ENCODE measurements at places on chromosomes 5 and 9.

DNA sequence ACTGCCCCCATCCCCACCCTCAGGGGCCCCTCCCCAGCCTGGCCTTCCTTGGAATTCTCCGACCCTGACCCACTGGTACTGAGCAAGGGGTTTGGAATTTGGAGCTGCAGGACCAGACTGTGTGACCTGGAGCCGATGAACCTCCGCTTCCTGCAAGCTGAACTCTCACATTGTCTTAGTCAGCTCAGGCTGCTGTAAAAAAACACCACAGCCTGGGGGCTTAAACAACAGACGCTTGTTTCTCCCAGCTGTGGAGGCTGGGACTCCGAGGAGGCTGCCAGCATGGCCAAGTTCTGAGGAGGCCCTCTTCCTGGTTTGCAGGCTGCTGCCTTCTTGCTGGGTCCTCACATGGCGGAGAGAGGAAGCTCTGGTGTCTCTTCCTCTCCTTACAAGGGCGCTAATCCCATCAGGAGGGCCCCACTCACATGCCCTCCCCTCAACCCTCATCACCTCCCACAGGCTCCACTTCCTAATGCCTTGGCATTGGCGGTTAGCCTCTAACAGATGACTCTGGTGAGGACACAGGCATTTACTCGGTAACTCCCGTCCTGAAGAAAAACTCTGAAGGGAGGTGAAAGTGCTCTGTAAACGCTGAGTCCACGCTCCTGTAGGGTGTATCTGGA lies 42.4 kb downstream of the C5orf15 start:
- DNase-seq = no peak

DNA sequence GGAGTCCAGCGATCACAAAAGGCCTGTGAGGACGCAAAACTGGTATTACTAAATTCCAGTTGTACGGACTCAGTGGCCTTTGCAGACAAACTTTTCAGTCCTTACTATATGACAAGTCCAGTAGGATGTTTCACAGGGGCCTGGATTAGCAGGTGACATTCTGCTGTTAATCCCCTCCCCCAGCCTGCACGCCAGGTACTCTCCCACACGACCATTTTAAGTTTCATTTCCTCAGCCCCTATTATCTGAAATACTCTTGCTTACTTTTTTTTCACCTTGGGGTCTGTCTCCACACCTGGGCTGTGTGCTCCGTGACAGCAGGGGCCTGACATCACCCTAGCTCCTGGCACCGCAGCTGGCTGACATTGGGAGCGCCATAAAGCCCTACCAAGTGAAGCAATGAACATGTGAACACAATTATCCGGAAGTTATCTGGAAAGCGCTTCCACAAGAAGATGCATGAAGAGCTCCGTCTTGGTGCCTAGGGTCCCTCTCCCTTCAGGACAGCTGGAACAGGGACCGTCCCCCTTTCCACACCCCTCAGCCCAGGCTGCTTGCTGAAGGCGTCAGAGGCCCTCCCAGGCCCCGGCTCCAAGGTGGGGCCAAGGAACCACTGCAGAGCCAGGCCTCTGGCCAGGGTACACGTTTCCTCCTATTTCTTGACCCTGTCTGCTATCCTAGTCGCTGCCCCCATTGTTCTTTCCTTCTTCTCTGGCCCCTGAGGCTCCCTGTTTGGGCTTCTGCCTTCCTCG lies 39.7 kb upstream of the ZNF622 start:
- DNase-seq = no peak

- no peak for DNase-seq
Observed at GRCh38 chr9:33781736-33782135, 13.6 kb upstream of the PRSS3 start.

GRCh38 chr9:130537346-130538050 lies 41.9 kb upstream of the FUBP3 start:
- DNase-seq = no peak

GRCh38 chr5:124402144-124402581 lies 344.3 kb downstream of the ZNF608 start:
- no peak for DNase-seq

- no peak for DNase-seq
Observed at GRCh38 chr5:132733499-132734148, 3.7 kb downstream of the KIF3A start.

GRCh38 chr9:526904-527591 lies 312.4 kb downstream of the DOCK8 start:
- DNase-seq = no peak

DNA sequence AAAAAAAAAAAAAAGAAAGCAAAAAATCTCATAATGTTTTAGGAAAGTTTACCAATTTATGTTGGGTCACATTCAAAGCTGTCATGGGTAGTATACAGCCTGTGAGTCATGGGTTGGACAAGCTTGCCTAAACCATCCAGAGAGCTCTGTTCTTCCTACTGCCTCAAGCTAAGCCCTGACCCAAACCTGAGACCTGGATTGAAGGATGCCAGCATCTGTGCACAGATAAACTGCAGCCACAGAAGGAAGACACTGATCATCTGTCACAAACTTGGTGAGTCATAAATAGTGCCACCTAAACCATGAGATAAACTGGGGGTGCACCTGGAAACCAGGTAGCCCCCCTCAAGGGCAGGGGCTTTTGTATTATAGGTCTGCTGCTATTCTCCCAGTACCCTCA lies 31.0 kb downstream of the CSF2 start:
- no peak for DNase-seq

DNA sequence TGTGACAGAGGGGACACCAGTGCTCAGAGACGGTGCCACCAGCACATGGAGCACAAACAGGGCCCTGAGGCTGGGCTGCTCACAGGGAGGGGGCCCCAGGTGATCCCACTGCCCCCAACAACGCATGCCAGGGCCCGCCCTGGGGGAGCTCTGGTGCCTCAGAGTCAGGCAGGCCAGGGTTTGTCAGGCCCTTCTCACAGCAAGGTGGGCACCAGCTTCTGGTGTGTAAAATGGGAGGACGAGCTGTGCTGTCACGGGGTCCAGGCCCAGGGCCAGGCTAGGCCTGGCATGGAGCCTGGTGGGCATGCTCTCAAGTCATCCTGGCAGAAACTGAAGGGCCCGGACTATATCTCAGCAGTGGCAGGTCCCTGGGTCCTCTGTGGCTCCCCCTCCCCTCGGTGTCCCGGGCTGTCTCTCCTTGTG lies 34.5 kb downstream of the PRRT1B start:
- no peak for DNase-seq

GRCh38 chr9:121881920-121882500 lies 211.1 kb downstream of the TTLL11 start:
- no peak for DNase-seq

GRCh38 chr9:93376411-93376810 lies 75.1 kb upstream of the FAM120A start:
- DNase-seq = no peak

DNA sequence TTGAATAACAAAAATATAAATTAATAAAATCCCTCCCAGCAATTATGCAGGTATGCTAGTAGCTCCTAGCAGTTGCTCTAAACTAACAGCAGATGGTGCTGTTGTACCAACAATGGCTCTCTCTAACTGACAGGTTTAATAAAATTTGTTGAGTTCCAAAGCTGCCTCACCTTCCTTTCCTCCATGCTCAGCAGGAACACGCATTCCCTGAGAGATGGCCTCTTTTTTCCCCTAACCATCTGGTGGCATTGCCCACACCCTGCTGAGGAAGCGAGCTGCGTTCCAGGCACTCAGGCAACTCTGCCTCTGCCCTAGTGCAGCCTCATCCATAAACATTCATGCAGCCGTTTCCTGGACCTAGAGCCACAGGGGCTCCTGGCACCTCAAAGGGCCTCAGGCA lies 106.2 kb downstream of the KLHL3 start:
- peak; percentile 70 for DNase-seq

GRCh38 chr5:137090721-137091120 lies 408.4 kb downstream of the SPOCK1 start:
- DNase-seq = no peak

DNA sequence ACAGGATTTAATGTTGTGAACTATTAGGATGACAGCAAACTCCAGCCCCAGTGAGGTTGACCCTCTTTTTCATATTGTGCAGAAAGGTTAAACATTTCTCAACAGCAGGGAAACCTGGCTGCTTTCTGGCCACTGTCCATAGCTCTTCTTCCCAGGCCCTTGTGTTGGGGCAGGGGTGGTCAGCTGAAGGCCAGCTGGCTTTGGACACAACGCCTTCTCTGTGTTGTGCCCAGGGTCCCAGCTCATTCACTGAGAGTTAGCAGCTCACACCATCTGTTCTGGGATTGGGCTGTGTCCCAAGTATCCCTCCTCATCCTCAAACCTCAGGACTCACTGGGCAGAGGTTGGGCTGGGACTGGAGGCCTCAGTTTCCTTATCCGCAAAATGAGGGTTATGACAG lies 1.3 kb downstream of the FGD3 start:
- DNase-seq = no peak

DNA sequence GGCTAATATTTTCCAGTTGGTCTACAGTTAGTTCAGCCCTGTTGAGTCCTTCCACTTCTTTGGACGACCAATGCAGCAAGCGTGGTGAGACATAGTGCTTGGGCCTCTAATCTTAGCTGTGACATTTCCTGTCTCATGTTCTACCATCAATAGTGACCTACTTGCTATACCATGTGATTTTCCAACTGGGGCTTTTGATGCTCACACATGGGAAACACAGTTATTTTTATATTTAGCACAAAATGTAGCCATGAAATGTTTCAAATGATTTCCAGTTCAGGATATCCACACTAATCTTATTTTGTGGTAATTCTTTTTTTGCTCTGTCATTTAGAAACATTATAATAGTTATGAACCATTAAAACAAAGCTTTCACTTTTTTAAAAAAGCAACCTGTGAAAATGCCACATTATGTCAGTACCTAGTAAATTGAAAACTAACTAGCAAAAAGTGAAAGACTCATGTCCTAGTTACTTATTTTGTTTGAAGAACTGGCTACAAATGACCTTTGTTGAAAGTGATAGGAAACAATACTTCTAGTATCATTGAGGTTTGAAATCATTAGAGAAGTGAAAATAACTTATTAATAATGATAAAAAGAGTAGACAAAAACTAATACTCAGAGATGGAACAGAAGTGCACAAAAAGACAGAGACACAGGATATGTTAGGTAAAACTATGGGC lies 18.3 kb downstream of the MARCHF3 start:
- peak; percentile 38 for DNase-seq

DNA sequence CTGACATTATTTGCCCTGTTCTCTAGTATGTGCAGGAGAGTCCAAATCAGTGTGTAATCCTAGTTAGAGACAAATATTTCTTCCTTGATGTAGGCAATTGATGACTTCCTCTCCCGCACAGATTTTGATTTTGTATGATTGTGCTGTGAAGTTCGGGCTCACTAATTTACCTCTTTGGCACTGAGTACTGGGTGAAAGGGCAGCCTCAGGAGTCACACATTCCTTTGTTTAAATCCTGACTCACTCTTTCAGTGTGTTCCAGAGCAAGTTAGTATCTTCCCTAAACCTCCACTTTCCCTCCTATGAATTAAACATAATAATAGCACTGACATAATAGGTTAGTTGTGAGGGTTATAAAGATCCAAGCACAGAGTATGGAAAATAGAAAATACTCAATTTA lies 269.7 kb downstream of the ISL1 start:
- no peak for DNase-seq

GRCh38 chr9:97640325-97640724 lies 6.7 kb downstream of the NCBP1 start:
- DNase-seq = no peak

DNA sequence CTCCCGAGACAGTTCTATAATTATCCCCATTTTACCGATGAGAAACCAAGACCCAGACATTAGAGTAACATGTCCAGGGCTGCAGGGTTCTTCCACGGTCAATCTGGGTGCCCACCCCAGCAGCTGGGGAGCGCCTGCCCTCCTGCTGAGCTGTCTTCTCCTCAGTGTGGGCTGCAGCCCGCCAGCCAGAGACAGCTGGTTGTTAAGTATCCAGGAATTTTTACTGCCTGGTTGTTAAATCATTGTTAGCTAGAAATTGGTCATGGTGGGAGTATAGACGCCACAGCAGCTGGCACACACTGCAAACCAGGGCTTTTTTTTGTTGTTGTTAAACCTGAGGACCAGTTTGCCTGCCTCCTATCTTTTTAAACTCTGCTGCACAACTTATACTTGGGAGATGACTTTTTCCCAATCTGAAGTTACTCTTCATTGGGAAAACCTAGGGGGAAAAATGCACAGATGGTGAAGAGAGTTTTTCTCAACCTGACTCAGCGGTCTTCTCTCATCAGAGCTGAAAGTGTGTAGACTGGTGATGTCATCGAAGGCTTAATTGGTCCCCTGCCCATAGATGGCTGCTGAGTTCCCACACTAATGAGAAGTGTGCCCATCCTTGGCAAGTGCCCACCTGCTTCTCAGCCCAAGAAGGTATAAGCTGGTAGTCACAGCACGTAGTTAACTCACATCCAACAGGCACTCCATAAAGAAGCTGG lies 208.6 kb downstream of the DRD1 start:
- no peak for DNase-seq

DNA sequence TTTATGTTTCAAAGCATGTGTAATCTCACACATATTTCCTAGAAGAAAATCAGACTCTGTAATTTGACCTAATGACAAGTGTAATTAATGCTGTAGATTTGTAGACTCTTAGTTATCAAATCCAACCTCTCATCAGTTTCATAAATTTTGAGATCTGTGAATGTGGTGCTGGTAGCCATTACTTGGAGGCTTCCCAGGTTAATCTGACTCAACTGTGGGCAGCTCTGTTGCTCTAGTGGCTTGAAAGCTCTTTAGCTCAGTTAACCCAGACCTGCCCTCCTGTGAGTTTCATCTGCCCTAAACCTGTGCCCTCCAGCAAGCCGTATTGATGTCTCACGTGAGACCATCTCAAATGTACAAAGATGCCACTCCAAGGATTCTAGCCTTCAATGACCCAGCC lies 323.4 kb downstream of the FBXL7 start:
- DNase-seq = no peak

- peak; percentile 53 for DNase-seq
Observed at GRCh38 chr9:35690614-35691333, 1.0 kb upstream of the TPM2 start.

- no peak for DNase-seq
Observed at GRCh38 chr5:161333194-161333880, 213.2 kb downstream of the GABRB2 start.

DNA sequence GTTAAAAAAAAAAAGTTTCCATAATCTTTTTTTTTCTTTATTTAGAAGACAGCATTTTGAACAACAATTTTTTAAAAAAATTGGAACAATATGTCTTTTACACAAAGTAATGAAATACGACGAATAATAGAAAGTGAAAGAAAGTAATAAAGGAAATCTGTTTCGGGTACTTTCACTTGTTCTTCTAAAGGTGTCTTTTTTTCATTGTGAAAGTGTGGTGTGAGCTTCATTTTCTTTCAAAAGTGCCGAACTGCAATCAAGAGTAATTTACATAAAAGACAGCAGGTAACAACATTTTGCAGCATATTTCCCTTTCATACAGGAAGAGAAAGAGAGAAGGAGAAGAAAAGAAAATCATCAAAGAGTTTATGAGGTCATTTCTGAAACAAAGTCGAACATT lies 159.7 kb upstream of the CDH12 start:
- no peak for DNase-seq

Measured in SK-MEL-5 (cell line).